ENCODE measurements at places on chromosomes 16 and 17. TPM values are rescaled to one million over a fixed set of nuclear protein-coding genes. Genes with fewer than 3 reads are reported as not detected.
A peak's percentile ranks its signal among the peaks of the same experiment; 100 is the strongest.

Gene SARM1
- 5.4 TPM for total RNA-seq

Gene PRAC1
- not detected for total RNA-seq

GRCh38 chr17:62950067-62950466, 16.0 kb upstream of the TANC2 start:
- H3K36me3 ChIP-seq: no peaks in the 10 kb centered on the region
- H3K4me1 ChIP-seq: no peaks in the 10 kb centered on the region
- H3K27me3 ChIP-seq: no peaks in the 10 kb centered on the region

Gene SEC14L5
- 14.1 TPM for total RNA-seq

Gene KRT36
- not detected for total RNA-seq

- no peaks in the 10 kb centered on the region for H3K36me3 ChIP-seq
- no peaks in the 10 kb centered on the region for H3K27me3 ChIP-seq
- DNase-seq: no peak
- no peak overlapping the region for H3K4me3 ChIP-seq
Measured at GRCh38 chr16:47069313-47069712, 74.4 kb downstream of the NETO2 start.

DNA sequence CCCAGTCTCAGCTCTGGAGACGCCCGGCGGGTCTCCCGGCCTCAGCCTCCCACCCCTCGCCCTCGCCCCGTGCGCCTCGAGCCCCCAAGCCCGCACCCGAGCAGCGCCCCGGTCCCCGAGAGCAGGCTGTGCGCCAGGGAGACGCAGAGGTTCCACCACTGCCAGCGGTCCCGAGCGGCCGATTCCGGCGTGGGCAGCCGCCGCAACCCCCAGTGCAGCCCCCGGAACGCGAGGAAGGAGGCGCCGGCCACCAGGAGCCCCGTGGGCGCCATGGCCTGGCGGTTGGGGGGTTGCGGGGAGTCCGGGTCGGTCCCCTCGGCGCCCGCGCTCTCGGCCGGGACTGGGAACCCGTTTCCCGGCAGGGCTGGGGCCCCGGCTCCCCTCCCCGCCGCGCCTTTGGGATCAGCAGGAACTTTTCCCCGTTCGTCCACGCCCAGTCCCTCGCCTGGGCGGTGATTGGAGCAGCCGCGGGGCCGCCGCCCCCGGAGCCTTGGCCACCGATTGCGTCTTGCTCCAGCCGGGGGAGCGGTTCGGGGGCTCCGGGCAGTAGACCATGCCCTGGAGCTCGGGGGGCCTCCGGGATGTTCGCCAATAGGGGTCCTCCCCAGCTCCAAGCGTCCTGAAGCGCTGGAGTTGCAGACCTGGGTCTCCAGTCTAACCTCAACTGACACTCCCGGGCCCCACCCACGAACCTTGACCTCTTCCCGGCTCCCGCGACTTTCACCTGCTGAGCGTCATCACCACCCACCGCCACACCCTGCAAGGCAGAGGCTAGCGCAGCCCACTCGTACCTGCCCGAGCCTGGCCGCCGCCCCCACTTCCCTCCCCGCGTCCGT, at the start of gene TLCD2:
Gene TLCD2, minus strand, starts transcription at position 407 of the 836 bp plus-strand sequence. Its CDS starts 135 bp downstream, at position 272.
- H3K27me3 ChIP-seq: no peaks in the 10 kb centered on the region
- no peak for DNase-seq
- peaks cover 63% of the 10 kb centered on the region for H3K4me1 ChIP-seq
- H3K4me3 ChIP-seq: peak within 1 kb of the TSS; percentile 69
- peak within 1 kb of the TSS; percentile 88 for H3K27ac ChIP-seq

- H3K27me3 ChIP-seq: no peaks in the 10 kb centered on the region
- no peak overlapping the region for H3K4me3 ChIP-seq
- no peaks in the 10 kb centered on the region for H3K4me1 ChIP-seq
- DNase-seq: no peak
- H3K36me3 ChIP-seq: peaks cover 11% of the 10 kb centered on the region
Measured at GRCh38 chr16:81335669-81336068, 20.9 kb downstream of the GAN start.

DNA sequence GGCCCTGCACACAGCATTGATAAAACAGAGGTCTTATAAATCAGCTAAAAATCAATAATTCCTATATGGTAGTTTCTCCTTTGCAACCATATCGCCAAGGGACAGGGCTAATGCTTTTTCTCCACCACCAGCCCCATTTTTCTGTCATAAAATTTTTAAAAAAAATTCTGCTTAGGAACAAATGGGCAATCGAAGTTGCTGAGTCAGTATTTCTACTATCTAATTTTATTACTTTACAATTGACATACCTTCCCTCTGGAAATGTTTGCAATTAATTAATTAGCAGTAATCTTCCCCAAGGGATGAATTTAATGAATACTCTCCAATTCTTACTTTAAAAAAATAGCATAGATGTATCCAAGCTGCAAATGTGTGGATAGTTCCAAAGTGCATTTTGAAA, 1.7 kb upstream of the IRX6 start:
- no peak for DNase-seq
- no peaks in the 10 kb centered on the region for H3K4me1 ChIP-seq
- H3K27me3 ChIP-seq: peaks cover 59% of the 10 kb centered on the region
- H3K27ac ChIP-seq: no peak overlapping the region

DNA sequence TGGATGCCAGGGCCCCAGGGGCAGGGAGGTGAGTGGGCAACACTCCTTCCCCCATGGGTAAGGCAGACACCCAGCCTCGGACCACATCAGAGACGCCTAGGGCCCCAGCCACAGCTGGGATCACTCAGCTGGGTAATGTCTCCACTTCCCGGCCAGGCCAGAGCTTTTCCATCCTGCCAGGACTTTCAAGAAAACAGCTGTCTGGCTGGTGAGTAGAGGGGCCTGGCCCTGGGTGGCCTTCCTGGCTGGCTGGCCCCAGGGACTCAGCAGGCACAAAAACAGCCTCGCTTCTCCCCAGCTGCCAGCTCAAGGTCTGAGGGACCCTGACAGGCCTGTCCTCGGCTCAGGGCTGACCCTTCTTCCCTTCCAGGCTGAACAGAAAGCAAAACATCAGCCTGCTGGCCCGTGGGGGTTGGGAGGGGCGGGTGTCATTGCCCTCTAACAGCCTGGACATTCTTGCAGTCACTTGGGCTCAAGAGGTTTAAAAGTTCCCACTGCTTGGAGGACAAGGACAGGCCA, 45.3 kb upstream of the JPH3 start:
- H3K27me3 ChIP-seq: no peaks in the 10 kb centered on the region
- no peaks in the 10 kb centered on the region for H3K4me1 ChIP-seq
- H3K27ac ChIP-seq: peak overlapping the region; percentile 62
- DNase-seq: no peak
- no peak overlapping the region for H3K4me3 ChIP-seq
- no peaks in the 10 kb centered on the region for H3K36me3 ChIP-seq
